Urinary bladder (tissue), 4 donors: ENCODE measurements at places on chromosomes 4 and X. TPM values are rescaled to one million over a fixed set of nuclear protein-coding genes. Genes with fewer than 3 reads are reported as not detected.

Gene TECRL
- total RNA-seq: 4.5 TPM

Gene CHRDL1
- total RNA-seq: 22.6 TPM

Gene WNK3
- total RNA-seq: 8.7 TPM

Gene PRSS12
- 34.7 TPM for total RNA-seq
